ENCODE measurements at places on chromosomes 2 and 18.

GRCh38 chr2:189260361-189260814, 80.8 kb upstream of the COL5A2 start:
- no peaks in the 10 kb centered on the region for H3K36me3 ChIP-seq
- H3K27me3 ChIP-seq = no peaks in the 10 kb centered on the region
- no peak overlapping the region for H3K4me3 ChIP-seq
- H3K4me1 ChIP-seq = no peaks in the 10 kb centered on the region

- no peak overlapping the region for H3K27ac ChIP-seq
- no peak overlapping the region for H3K4me3 ChIP-seq
- H3K4me1 ChIP-seq = peaks cover 19% of the 10 kb centered on the region
- DNase-seq = no peak
Measured at GRCh38 chr2:196076778-196077568, 8.3 kb upstream of the DNAH7 start.

- DNase-seq = no peak
- H3K27me3 ChIP-seq = peaks cover 3% of the 10 kb centered on the region
- H3K4me1 ChIP-seq = peaks cover 23% of the 10 kb centered on the region
- H3K4me3 ChIP-seq = no peak overlapping the region
- H3K36me3 ChIP-seq = no peaks in the 10 kb centered on the region
Measured at GRCh38 chr2:16653083-16653375, 12.6 kb downstream of the CYRIA start.

- peaks cover 48% of the 10 kb centered on the region for H3K27me3 ChIP-seq
- peak; percentile 33 for DNase-seq
- no peak overlapping the region for H3K4me3 ChIP-seq
- H3K27ac ChIP-seq = no peak overlapping the region
Measured at GRCh38 chr2:218962859-218963492, 3.5 kb downstream of the CDK5R2 start.

DNA sequence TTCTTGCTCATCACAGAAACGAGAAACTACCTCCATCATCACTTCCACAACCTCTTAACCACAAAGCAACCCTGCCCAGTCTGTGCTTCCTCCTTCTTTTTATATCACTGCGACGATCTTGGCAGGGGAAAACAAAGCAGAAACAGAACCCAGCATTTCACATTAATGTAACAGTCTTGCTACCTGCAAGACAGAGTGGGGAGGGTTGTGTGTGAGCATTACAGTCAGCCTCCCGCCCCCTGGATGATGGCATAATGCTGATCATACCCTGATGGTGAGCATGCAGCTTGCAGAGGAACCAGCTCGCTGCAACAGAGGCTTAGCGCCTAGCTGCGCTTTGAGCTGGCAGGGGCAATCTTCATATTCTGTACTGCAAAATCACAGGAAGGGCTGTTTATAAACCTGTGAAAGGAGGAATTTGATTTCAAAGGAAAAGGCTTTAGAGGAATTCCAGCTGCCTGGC, 376.1 kb downstream of the IRS1 start:
- H3K4me1 ChIP-seq = peaks cover 21% of the 10 kb centered on the region
- peak overlapping the region; percentile 4 for H3K27ac ChIP-seq
- peak; percentile 51 for DNase-seq
- H3K4me3 ChIP-seq = peak overlapping the region; percentile 59

GRCh38 chr2:196389670-196390069, 218.3 kb upstream of the STK17B start:
- DNase-seq = no peak
- no peaks in the 10 kb centered on the region for H3K27me3 ChIP-seq

DNA sequence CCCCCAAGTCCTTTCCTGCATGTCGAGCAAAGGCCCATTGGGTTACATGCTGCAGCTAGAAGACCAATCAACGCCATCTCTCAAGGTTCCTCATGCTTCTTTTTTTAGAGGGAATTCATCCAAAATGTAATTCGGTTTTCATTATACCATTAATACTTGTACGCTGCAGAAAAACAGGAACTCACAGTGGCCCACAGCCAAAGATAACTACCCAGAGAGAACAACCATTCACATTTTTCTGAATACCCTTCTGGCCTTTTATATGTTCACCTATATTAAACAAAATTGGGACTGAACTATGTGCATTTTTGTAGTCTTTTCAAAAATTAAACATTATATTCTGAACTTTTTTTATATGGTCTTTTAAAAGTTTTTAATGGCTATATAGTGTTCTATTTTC, 25.8 kb downstream of the FARP2 start:
- peaks cover 11% of the 10 kb centered on the region for H3K4me1 ChIP-seq
- H3K27me3 ChIP-seq = no peaks in the 10 kb centered on the region
- no peak overlapping the region for H3K4me3 ChIP-seq
- H3K36me3 ChIP-seq = peaks cover 4% of the 10 kb centered on the region

- no peaks in the 10 kb centered on the region for H3K36me3 ChIP-seq
- DNase-seq = no peak
- no peak overlapping the region for H3K27ac ChIP-seq
Measured at GRCh38 chr2:42784204-42784880, 8.0 kb downstream of the HAAO start.

- H3K4me3 ChIP-seq = no peak overlapping the region
- H3K27me3 ChIP-seq = no peaks in the 10 kb centered on the region
- peaks cover 4% of the 10 kb centered on the region for H3K36me3 ChIP-seq
- no peak overlapping the region for H3K27ac ChIP-seq
- H3K4me1 ChIP-seq = no peaks in the 10 kb centered on the region
Measured at GRCh38 chr18:63994783-63995399, 25.0 kb downstream of the SERPINB8 start.

- H3K27ac ChIP-seq = no peak overlapping the region
- no peak for DNase-seq
- H3K4me3 ChIP-seq = no peak overlapping the region
- peaks cover 25% of the 10 kb centered on the region for H3K27me3 ChIP-seq
Measured at GRCh38 chr2:198322275-198322674, 517.9 kb downstream of the PLCL1 start.

DNA sequence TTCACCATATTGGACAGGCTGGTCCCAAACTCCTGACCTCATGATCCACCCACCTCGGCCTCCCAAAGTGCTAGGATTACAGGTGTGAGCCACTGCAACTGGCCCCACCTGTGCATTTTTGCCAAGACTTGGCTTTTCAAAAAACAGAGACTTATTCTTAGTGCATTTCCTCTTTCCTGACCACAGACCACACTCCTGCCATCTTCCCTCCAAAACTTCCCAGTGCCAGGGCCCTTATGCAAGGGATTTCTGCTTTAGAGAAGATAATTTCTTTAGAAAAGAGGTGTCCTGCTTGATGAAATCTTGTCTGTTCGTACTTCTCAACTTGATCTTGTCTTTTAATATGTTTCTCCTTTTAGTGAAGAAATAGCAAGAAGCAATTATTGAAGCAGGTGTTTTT, 98.8 kb upstream of the ZNF516 start:
- H3K4me3 ChIP-seq = no peak overlapping the region
- peaks cover 29% of the 10 kb centered on the region for H3K27me3 ChIP-seq
- H3K27ac ChIP-seq = no peak overlapping the region
- H3K4me1 ChIP-seq = no peaks in the 10 kb centered on the region
- no peaks in the 10 kb centered on the region for H3K36me3 ChIP-seq

DNA sequence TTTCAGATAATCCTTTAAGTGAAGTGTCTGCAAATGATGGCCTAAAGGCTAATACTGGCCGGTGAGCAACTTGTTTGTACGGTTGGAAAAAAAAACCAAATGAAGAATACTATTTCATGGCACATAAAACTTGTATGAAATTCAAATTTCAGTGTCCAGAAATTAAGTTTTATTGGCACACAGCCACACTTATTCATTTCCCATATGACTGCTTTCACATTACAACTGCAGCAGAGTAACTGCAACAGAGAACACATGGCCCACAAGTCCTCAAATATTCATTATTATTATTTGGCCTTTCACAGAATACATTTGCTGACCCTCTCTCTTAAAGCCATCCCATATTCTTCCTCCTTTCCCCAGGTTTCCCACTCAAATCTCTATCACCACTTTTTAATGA, 1268.6 kb downstream of the LRP1B start:
- H3K4me3 ChIP-seq = no peak overlapping the region
- H3K27ac ChIP-seq = no peak overlapping the region
- H3K27me3 ChIP-seq = no peaks in the 10 kb centered on the region
- DNase-seq = no peak

GRCh38 chr2:12212841-12213597, 466.6 kb downstream of the LPIN1 start:
- no peaks in the 10 kb centered on the region for H3K4me1 ChIP-seq
- DNase-seq = no peak
- H3K27me3 ChIP-seq = peaks cover 10% of the 10 kb centered on the region
- H3K4me3 ChIP-seq = no peak overlapping the region
- H3K36me3 ChIP-seq = no peaks in the 10 kb centered on the region
- H3K27ac ChIP-seq = no peak overlapping the region

DNA sequence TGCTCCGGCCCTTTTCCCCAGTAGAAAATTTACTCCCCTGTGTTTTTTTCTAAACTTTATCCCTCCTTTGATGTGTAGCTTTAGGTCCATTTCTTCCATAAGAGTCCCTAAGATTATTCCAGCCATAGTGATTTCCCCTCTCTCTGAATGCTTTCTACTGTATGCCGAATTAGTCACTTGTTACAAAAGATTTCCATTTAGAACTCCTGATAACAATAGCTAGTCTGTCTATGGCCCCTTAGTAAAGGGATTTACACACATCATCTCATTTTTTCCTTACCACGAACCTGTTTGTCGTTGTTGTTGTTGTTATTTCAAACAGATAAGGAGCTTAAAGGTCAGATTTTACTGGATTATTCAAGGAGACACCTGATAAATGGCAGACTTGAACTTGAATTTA, 256.1 kb downstream of the PAX3 start:
- no peak for DNase-seq
- no peaks in the 10 kb centered on the region for H3K4me1 ChIP-seq

- no peak overlapping the region for H3K27ac ChIP-seq
- H3K36me3 ChIP-seq = no peaks in the 10 kb centered on the region
- H3K4me1 ChIP-seq = no peaks in the 10 kb centered on the region
- no peak overlapping the region for H3K4me3 ChIP-seq
Measured at GRCh38 chr2:47724221-47724981, 58.5 kb upstream of the MSH6 start.

- DNase-seq = no peak
- H3K4me3 ChIP-seq = no peak overlapping the region
- no peaks in the 10 kb centered on the region for H3K27me3 ChIP-seq
- H3K4me1 ChIP-seq = no peaks in the 10 kb centered on the region
- H3K36me3 ChIP-seq = no peaks in the 10 kb centered on the region
Measured at GRCh38 chr2:215002500-215002899, 135.9 kb downstream of the ABCA12 start.

- no peak overlapping the region for H3K4me3 ChIP-seq
- H3K4me1 ChIP-seq = no peaks in the 10 kb centered on the region
- H3K27me3 ChIP-seq = no peaks in the 10 kb centered on the region
- DNase-seq = no peak
- H3K27ac ChIP-seq = no peak overlapping the region
- no peaks in the 10 kb centered on the region for H3K36me3 ChIP-seq
Measured at GRCh38 chr2:155350783-155351580, 652.5 kb downstream of the KCNJ3 start.

DNA sequence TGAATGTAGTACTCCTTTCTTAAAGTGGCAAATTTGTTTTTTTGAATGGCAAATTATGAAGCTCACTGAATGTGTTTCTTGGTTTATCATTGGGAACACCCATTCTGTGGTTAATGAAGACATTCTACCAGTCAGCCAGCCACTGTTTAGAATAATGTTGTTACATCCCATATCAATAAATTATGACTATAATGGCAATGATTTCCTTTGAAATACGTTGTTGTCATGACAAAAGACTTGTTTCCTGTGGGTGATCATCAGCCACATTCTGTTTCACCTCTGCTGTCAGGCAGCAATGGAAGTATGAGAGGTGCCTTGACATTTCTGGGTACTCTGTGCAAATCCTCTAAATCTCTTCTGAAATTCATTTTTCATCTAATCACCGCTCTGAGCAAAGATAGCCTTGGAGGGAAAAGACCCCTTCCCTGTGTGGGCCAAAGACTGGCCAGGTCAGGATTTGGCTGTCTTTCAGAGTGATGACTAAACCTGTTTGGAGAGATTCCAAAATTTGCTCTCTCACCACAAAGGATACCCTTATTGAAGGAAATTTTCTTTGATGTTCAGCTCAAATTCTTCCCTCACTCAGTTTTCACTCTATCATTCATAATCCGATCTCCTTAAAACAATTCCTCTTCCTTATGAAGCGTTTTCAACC, 869.2 kb downstream of the BCL11A start:
- DNase-seq = no peak
- no peak overlapping the region for H3K4me3 ChIP-seq
- no peaks in the 10 kb centered on the region for H3K4me1 ChIP-seq

GRCh38 chr2:68952887-68953521, at the start of gene GKN2:
TSS of gene GKN2 (minus strand) at chr2:68952893. CDS start at chr2:68952861, 32 bp downstream.
- no peaks in the 10 kb centered on the region for H3K4me1 ChIP-seq
- peaks cover 36% of the 10 kb centered on the region for H3K27me3 ChIP-seq
- H3K4me3 ChIP-seq = no peak within 1 kb of the TSS
- no peak within 1 kb of the TSS for H3K27ac ChIP-seq
- no peaks in the 10 kb centered on the region for H3K36me3 ChIP-seq
- DNase-seq = no peak

GRCh38 chr18:78981394-78981831, 1.8 kb downstream of the SALL3 start:
- peaks cover 6% of the 10 kb centered on the region for H3K4me1 ChIP-seq
- H3K36me3 ChIP-seq = peaks cover 9% of the 10 kb centered on the region
- H3K27me3 ChIP-seq = peaks cover 67% of the 10 kb centered on the region
- no peak overlapping the region for H3K4me3 ChIP-seq
- DNase-seq = no peak

GRCh38 chr18:27794181-27794926, 382.6 kb downstream of the CDH2 start:
- no peak overlapping the region for H3K4me3 ChIP-seq
- H3K27ac ChIP-seq = no peak overlapping the region

- peaks cover 53% of the 10 kb centered on the region for H3K4me1 ChIP-seq
- H3K4me3 ChIP-seq = peak overlapping the region; percentile 5
- H3K27me3 ChIP-seq = no peaks in the 10 kb centered on the region
- peak overlapping the region; percentile 59 for H3K27ac ChIP-seq
- peak; percentile 41 for DNase-seq
- H3K36me3 ChIP-seq = peaks cover 4% of the 10 kb centered on the region
Measured at GRCh38 chr2:197889041-197889440, 84.6 kb downstream of the PLCL1 start.

- H3K4me1 ChIP-seq = peaks cover 67% of the 10 kb centered on the region
- peak; percentile 9 for DNase-seq
- no peak overlapping the region for H3K27ac ChIP-seq
- peaks cover 3% of the 10 kb centered on the region for H3K27me3 ChIP-seq
- H3K36me3 ChIP-seq = peaks cover 17% of the 10 kb centered on the region
Measured at GRCh38 chr2:28273751-28274150, 118.9 kb upstream of the FOSL2 start.

GRCh38 chr18:32025744-32026143, 7.1 kb downstream of the RNF125 start:
- peak overlapping the region; percentile 40 for H3K4me3 ChIP-seq
- no peak for DNase-seq
- peaks cover 36% of the 10 kb centered on the region for H3K36me3 ChIP-seq
- no peaks in the 10 kb centered on the region for H3K27me3 ChIP-seq
- no peak overlapping the region for H3K27ac ChIP-seq
- peaks cover 55% of the 10 kb centered on the region for H3K4me1 ChIP-seq
